ENCODE measurements at places on chromosomes 4 and X.

- no peak overlapping the region for H3K27ac ChIP-seq
- no peaks in the 10 kb centered on the region for H3K4me1 ChIP-seq
Observed at GRCh38 chr4:57401586-57401985, 291.4 kb upstream of the IGFBP7 start.

GRCh38 chrX:21153033-21153432 is 221.2 kb upstream of the CNKSR2 start:
- H3K36me3 ChIP-seq, result no peaks in the 10 kb centered on the region
- H3K27me3 ChIP-seq, result no peaks in the 10 kb centered on the region
- H3K4me3 ChIP-seq, result no peak overlapping the region
- DNase-seq, result no peak

DNA sequence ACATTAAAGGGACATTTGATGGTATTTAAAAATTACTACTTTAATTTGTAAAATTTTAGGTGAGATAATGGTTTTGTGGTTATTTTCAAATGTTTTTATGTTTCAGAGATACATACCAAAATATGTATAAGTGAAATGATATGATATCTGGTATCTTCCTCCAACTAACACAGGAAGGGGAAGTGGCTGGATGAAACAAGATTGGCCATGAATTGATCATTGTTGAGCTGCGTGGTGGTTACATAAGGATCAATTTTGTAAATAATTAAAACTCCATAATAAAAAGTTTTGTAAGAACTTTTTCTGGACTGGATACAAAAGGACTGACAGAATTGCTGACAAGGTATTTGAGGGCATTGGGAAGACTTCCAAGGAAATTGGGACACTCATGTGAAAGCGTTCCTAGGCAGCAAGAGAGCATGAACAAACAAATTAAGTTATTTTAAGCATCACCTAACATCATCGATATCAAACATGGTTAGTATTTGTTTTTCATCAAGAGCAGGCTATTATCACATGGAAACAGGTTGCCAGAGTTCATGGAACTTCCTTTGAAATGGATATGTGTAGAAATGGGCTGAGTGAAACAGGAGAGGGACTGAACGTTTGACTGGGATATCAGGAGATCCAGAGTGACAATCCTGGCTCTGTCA is 4.4 kb upstream of the PGM2 start:
- no peaks in the 10 kb centered on the region for H3K4me1 ChIP-seq
- H3K36me3 ChIP-seq, result no peaks in the 10 kb centered on the region
- H3K27me3 ChIP-seq, result no peaks in the 10 kb centered on the region
- no peak for DNase-seq
- H3K4me3 ChIP-seq, result no peak overlapping the region

GRCh38 chr4:115920637-115921036 is 807.2 kb upstream of the NDST4 start:
- H3K27ac ChIP-seq, result no peak overlapping the region
- no peak overlapping the region for H3K4me3 ChIP-seq
- DNase-seq, result no peak
- no peaks in the 10 kb centered on the region for H3K4me1 ChIP-seq
- H3K36me3 ChIP-seq, result no peaks in the 10 kb centered on the region
